Left ventricle myocardium inferior (tissue), 1 donor: ENCODE measurements at places on chromosomes 12 and 14.

GRCh38 chr12:26701604-26702215 is 131.3 kb downstream of the ITPR2 start:
- no peak overlapping the region for H3K4me3 ChIP-seq
- no peak for DNase-seq
- H3K4me1 ChIP-seq = peaks cover 20% of the 10 kb centered on the region
- H3K27ac ChIP-seq = no peak overlapping the region
- H3K36me3 ChIP-seq = peaks cover 11% of the 10 kb centered on the region

GRCh38 chr12:7107636-7108002 is 1.4 kb downstream of the C1RL start:
- peaks cover 4% of the 10 kb centered on the region for H3K36me3 ChIP-seq
- H3K4me3 ChIP-seq = peak overlapping the region; percentile 69
- DNase-seq = no peak
- no peaks in the 10 kb centered on the region for H3K27me3 ChIP-seq
- peak overlapping the region; percentile 93 for H3K27ac ChIP-seq

GRCh38 chr12:84605983-84606382 is 306.6 kb downstream of the SLC6A15 start:
- no peaks in the 10 kb centered on the region for H3K4me1 ChIP-seq
- H3K27ac ChIP-seq = no peak overlapping the region
- no peaks in the 10 kb centered on the region for H3K27me3 ChIP-seq
- no peak for DNase-seq
- no peak overlapping the region for H3K4me3 ChIP-seq
- no peaks in the 10 kb centered on the region for H3K36me3 ChIP-seq

- DNase-seq = no peak
- H3K4me3 ChIP-seq = no peak overlapping the region
- no peaks in the 10 kb centered on the region for H3K27me3 ChIP-seq
These were observed 334.7 kb downstream of the DPF3 start for GRCh38 chr14:72559202-72559601.

DNA sequence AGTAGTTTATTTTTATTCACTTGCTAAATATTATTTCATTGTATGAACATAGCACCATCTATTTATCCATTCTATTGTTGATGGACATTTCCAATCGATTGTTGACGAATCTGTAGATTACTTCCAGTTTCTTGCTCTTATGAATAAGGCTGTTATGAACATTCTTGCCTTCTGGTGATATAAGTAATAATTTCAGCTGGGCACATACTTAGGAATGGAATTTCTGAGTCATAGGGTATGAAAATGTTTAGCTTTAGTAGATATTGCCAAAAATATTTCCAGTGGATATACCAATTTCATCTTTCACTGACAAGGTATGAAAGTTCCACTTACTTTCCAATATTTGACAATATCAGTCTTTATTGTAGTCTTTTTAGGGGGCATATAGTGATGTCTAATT is 468.5 kb downstream of the ETNK1 start:
- H3K4me3 ChIP-seq = no peak overlapping the region
- no peak overlapping the region for H3K27ac ChIP-seq
- no peak for DNase-seq
- no peaks in the 10 kb centered on the region for H3K36me3 ChIP-seq

GRCh38 chr12:48037267-48037915 is 33.1 kb upstream of the COL2A1 start:
- H3K27me3 ChIP-seq = no peaks in the 10 kb centered on the region
- no peak overlapping the region for H3K4me3 ChIP-seq
- no peak for DNase-seq
- no peaks in the 10 kb centered on the region for H3K4me1 ChIP-seq
- no peak overlapping the region for H3K27ac ChIP-seq

DNA sequence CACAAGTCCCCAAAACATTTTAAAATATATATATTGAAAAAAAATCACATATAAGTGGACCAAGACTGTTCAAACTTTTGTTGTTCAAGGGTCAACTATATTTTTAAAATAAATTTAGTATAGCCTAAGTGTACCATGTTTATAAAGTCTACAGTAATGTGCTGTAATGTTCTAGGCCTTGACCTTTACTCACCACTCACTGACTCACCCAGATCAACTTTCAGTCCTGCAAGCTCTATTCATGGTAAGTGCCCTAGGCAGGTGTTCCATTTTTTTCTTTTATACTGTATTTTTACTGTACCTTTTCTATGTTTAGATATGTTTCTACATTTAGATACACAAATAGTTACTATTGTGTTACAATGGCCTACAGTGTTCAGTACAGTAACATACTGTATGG is 23.4 kb upstream of the TMTC1 start:
- H3K4me3 ChIP-seq = no peak overlapping the region
- H3K27me3 ChIP-seq = no peaks in the 10 kb centered on the region
- H3K36me3 ChIP-seq = no peaks in the 10 kb centered on the region
- H3K4me1 ChIP-seq = no peaks in the 10 kb centered on the region
- H3K27ac ChIP-seq = no peak overlapping the region

DNA sequence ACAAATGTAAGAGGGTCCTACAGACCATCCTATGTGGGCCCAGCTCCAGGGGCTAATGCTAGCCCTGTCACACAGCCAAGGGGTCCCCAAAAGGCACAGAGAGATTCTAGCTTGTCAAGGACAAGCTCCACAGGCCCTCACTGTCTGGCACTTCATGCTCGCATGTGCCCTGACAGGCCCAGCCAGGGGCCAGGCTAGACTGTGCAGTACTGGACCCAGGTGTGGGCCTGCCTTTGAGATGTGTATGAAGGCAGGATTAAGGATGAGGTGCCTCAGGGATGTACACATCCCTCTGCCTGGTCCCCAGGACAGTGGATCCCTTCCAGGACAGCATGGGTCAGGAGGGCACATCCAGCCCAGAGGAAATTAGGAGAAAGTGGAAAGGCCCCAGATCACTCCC is 57.8 kb downstream of the VWF start:
- peaks cover 30% of the 10 kb centered on the region for H3K36me3 ChIP-seq
- DNase-seq = no peak
- H3K4me1 ChIP-seq = peaks cover 67% of the 10 kb centered on the region
- H3K4me3 ChIP-seq = no peak overlapping the region
- H3K27ac ChIP-seq = peak overlapping the region; percentile 43
- no peaks in the 10 kb centered on the region for H3K27me3 ChIP-seq

GRCh38 chr12:26740991-26741390 is 92.0 kb downstream of the ITPR2 start:
- no peak overlapping the region for H3K4me3 ChIP-seq
- no peak overlapping the region for H3K27ac ChIP-seq
- peaks cover 25% of the 10 kb centered on the region for H3K4me1 ChIP-seq
- no peak for DNase-seq

DNA sequence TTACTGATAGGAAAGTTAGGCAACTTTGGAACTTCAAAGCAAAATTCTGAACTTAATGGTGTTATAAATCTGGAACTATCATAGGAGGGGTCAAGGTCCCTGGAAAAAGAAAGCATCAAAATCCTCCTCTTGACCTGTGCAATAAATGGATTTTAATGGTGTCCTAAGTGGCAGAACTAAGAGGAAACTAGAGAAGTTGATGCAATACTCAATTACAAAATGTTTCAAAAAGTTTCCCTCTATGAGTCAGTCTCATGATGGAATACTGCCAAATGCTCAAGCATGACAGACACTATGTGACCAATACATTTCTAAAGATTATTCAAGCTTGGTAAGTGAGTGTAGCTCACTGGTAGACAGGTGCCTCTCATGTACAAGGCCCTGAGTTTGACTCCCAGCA is 47.7 kb upstream of the ERGIC2 start:
- H3K4me3 ChIP-seq = no peak overlapping the region
- no peaks in the 10 kb centered on the region for H3K27me3 ChIP-seq
- no peaks in the 10 kb centered on the region for H3K4me1 ChIP-seq

DNA sequence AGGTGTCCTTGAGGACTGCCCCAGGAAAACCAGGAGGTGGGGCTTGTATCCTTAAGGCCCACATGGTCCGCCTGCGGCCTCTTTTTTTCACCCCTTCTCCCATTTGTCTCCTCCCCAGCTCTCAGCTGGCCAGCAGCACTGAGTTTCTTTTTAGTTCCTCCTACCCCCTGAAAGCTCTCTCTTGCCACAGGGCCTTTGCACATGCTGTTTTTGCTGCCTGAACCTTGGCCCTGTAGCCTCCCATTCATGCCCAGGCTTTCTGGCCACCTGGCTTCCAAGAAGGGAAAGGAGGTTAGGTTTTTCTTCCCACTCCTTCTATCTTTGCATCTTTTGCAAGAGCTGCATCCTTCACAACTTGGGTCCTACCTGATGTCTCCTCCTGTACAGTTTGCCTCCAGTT is 358.1 kb downstream of the VRK1 start:
- H3K27me3 ChIP-seq = peaks cover 38% of the 10 kb centered on the region
- H3K36me3 ChIP-seq = no peaks in the 10 kb centered on the region
- no peaks in the 10 kb centered on the region for H3K4me1 ChIP-seq
- no peak for DNase-seq
- H3K27ac ChIP-seq = no peak overlapping the region

DNA sequence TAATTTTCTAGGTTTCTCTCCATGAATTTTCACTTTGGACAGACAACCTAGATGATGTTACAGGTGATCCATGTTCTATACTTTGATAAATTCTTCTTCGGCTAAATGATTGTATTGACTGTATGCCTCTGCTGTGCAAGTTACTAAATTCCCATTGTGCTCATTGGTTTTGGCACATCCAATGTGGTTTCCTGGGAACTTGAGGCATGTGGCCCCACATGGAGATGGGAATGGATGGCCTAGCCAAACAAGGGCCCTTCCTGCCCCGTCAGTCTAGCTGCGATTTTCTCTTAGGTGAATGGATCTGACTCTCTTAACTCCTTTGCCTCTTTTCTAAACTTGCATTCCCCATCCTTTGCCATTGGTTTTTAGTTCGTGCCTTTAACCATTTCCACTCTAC is 186.2 kb downstream of the PELI2 start:
- no peak for DNase-seq
- H3K36me3 ChIP-seq = no peaks in the 10 kb centered on the region
- H3K27me3 ChIP-seq = no peaks in the 10 kb centered on the region
- H3K4me1 ChIP-seq = peaks cover 6% of the 10 kb centered on the region

GRCh38 chr12:30792648-30793499 is 38.1 kb upstream of the CAPRIN2 start:
- H3K27me3 ChIP-seq = peaks cover 21% of the 10 kb centered on the region
- DNase-seq = no peak
- no peak overlapping the region for H3K27ac ChIP-seq
- no peak overlapping the region for H3K4me3 ChIP-seq

- no peak overlapping the region for H3K4me3 ChIP-seq
- no peaks in the 10 kb centered on the region for H3K27me3 ChIP-seq
- H3K27ac ChIP-seq = no peak overlapping the region
- DNase-seq = no peak
- H3K4me1 ChIP-seq = peaks cover 48% of the 10 kb centered on the region
These were observed 11.0 kb downstream of the DLST start for GRCh38 chr14:74892745-74893144.

GRCh38 chr14:39376667-39377403 is 55.4 kb downstream of the FBXO33 start:
- H3K27me3 ChIP-seq = no peaks in the 10 kb centered on the region
- peak overlapping the region; percentile 48 for H3K27ac ChIP-seq
- no peaks in the 10 kb centered on the region for H3K36me3 ChIP-seq
- no peak overlapping the region for H3K4me3 ChIP-seq
- H3K4me1 ChIP-seq = peaks cover 15% of the 10 kb centered on the region

- H3K27ac ChIP-seq = no peak overlapping the region
- no peak overlapping the region for H3K4me3 ChIP-seq
- no peak for DNase-seq
- H3K36me3 ChIP-seq = no peaks in the 10 kb centered on the region
These were observed 297.5 kb downstream of the RPAP3 start for GRCh38 chr12:47408171-47408871.

- H3K36me3 ChIP-seq = peaks cover 10% of the 10 kb centered on the region
- H3K27me3 ChIP-seq = no peaks in the 10 kb centered on the region
- H3K27ac ChIP-seq = no peak overlapping the region
- no peak for DNase-seq
- no peaks in the 10 kb centered on the region for H3K4me1 ChIP-seq
These were observed 73.5 kb upstream of the VASH1 start for GRCh38 chr14:76687611-76688382.

DNA sequence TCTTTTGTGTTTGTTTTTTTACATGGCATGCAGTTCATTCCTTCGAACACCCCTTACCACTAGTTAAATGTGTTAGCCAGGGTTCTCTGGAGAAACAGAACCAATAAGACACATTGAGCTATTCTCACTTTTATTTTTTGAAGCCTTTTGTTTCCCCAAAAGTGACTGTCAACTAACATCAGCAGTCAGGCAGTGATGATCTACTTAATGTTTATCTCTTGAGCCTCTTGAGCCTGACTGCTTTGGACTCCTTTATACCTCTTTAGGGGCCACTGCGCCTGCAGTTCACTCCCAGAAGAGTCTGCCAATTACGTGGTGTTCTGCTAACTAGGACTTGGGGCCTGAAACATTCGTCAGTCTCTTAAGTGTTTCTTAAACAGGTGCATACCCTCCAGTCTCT is 163.7 kb upstream of the FLRT2 start:
- no peaks in the 10 kb centered on the region for H3K4me1 ChIP-seq
- H3K36me3 ChIP-seq = no peaks in the 10 kb centered on the region
- H3K27ac ChIP-seq = no peak overlapping the region
- no peak overlapping the region for H3K4me3 ChIP-seq
- DNase-seq = no peak
- H3K27me3 ChIP-seq = no peaks in the 10 kb centered on the region

DNA sequence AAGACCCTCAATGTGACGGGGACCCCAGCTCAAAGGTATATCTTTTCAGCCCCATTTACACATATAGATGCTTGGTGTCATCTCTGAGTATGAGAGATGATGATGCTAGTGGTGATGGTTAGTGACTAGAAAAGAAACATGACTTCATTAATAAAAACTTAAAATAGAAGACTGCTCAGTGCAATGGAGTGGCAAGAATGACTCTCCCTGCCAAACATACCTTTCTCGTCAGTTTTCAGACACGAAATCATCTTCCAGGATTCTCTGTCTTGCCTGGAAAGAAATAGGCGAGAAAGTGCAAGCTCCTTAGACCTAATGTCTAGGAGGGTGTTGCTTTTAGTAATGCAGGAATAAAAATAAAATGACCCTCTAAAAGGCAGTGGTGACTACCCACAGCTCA is 71.7 kb downstream of the TPH2 start:
- peaks cover 16% of the 10 kb centered on the region for H3K27me3 ChIP-seq
- no peak overlapping the region for H3K27ac ChIP-seq
- no peak for DNase-seq
- no peaks in the 10 kb centered on the region for H3K36me3 ChIP-seq
- peaks cover 11% of the 10 kb centered on the region for H3K4me1 ChIP-seq

DNA sequence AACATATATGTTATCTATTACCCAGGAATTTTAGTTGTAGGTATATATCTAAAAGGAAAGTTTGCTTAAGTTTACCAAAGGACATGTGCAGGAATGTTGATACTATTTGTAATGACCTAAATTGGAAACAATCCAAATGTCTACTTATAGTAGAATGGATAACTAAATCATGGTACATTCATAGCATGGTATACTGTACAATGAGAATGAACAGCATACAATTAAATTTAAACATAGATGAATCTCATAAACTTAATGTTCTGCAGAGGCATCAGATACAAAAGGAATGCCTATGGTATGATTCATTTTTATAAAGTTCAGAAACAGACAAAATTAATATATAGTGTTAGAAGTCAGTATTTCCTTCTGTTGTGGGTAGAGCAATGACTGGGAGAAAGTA is 135.4 kb downstream of the GPHN start:
- H3K4me3 ChIP-seq = no peak overlapping the region
- no peak for DNase-seq
- no peak overlapping the region for H3K27ac ChIP-seq
- no peaks in the 10 kb centered on the region for H3K27me3 ChIP-seq
- peaks cover 13% of the 10 kb centered on the region for H3K4me1 ChIP-seq

GRCh38 chr14:49506650-49507049 is 79.5 kb downstream of the RPS29 start:
- H3K4me1 ChIP-seq = no peaks in the 10 kb centered on the region
- DNase-seq = no peak
- no peak overlapping the region for H3K4me3 ChIP-seq
- H3K27me3 ChIP-seq = peaks cover 26% of the 10 kb centered on the region
